H1 (cell line): ENCODE measurements at places on chromosomes 3 and 15.

GRCh38 chr3:31213869-31214486 is 318.7 kb upstream of the STT3B start:
- H3K27ac ChIP-seq, result no peak overlapping the region
- H3K36me3 ChIP-seq, result no peaks in the 10 kb centered on the region
- DNase-seq, result no peak
- H3K4me3 ChIP-seq, result no peak overlapping the region
- H3K4me1 ChIP-seq, result no peaks in the 10 kb centered on the region
- no peaks in the 10 kb centered on the region for H3K27me3 ChIP-seq

- no peaks in the 10 kb centered on the region for H3K36me3 ChIP-seq
- H3K27ac ChIP-seq, result no peak overlapping the region
- no peak for DNase-seq
- H3K4me3 ChIP-seq, result no peak overlapping the region
- H3K27me3 ChIP-seq, result no peaks in the 10 kb centered on the region
Measured at GRCh38 chr15:93645594-93645993, 556.6 kb upstream of the RGMA start.

- H3K27ac ChIP-seq, result no peak overlapping the region
- no peaks in the 10 kb centered on the region for H3K4me1 ChIP-seq
- no peak overlapping the region for H3K4me3 ChIP-seq
- no peak for DNase-seq
- no peaks in the 10 kb centered on the region for H3K27me3 ChIP-seq
- no peaks in the 10 kb centered on the region for H3K36me3 ChIP-seq
Measured at GRCh38 chr3:10744098-10744465, 71.9 kb upstream of the SLC6A11 start.

DNA sequence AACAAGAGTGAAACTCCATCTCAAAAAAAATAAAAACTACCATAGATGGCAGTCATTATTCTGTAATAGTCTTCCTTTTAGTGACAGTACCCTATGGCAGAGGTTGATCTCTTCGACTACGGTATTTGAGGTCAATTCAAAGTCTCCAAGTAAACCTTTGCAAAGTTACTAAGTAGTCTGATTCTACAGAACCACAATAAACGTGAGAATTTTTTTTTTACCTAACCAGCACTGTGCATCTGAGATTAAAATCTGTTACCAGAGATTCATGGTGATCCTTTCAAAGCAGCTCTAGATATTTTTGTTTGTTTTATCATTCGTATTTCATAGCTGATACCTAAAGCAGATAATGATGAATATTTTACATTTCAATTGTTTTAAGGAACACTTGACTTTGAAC is 86.6 kb upstream of the CHD2 start:
- no peaks in the 10 kb centered on the region for H3K36me3 ChIP-seq
- no peak for DNase-seq
- H3K27ac ChIP-seq, result no peak overlapping the region

GRCh38 chr15:74378848-74379247 is 11.4 kb upstream of the CYP11A1 start:
- no peak overlapping the region for H3K4me3 ChIP-seq
- peaks cover 4% of the 10 kb centered on the region for H3K4me1 ChIP-seq
- H3K27me3 ChIP-seq, result no peaks in the 10 kb centered on the region
- H3K27ac ChIP-seq, result no peak overlapping the region

GRCh38 chr3:102673271-102674115 is 238.7 kb downstream of the ZPLD1 start:
- H3K27ac ChIP-seq, result no peak overlapping the region
- H3K27me3 ChIP-seq, result no peaks in the 10 kb centered on the region
- H3K36me3 ChIP-seq, result no peaks in the 10 kb centered on the region
- no peak overlapping the region for H3K4me3 ChIP-seq
- H3K4me1 ChIP-seq, result peaks cover 2% of the 10 kb centered on the region; the same call in 1 of the 2 replicates

DNA sequence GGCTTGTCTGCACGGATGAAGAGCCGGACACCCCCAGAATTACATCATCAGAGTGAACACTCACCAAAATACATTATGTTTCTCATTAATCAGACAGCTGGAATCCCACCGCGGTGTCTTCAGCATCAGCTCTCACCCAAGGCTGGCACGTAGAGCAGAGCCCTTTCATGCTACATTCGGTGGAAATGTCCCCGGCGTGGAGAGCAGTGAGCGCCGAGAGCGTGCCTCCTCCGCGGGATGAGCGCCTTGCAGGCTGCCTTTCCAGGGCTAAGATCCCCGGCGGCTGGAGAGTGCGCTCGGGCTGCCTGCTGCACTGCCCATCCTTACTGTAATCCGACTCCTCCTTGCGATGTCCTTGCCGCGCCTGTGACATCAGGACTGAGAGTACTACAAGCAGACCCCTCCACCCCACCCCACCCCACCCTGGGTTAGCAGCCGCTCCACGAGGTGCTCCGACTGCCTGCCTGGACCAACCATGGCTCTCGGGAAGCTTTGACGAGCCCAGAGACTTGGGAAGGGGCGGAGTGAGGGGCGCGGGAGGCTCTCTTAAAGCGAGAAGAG is at the start of gene ZNF385D:
ZNF385D (minus strand) TSS at position 380 of the 561 bp plus-strand sequence; CDS start at position 86, 294 bp downstream.
- DNase-seq, result peak; percentile 80
- peak within 1 kb of the TSS; percentile 89 for H3K4me3 ChIP-seq
- no peak within 1 kb of the TSS for H3K27ac ChIP-seq
- peaks cover 4% of the 10 kb centered on the region for H3K4me1 ChIP-seq

GRCh38 chr3:135908225-135908624 is 57.3 kb upstream of the PPP2R3A start:
- no peaks in the 10 kb centered on the region for H3K4me1 ChIP-seq
- H3K36me3 ChIP-seq, result no peaks in the 10 kb centered on the region
- no peaks in the 10 kb centered on the region for H3K27me3 ChIP-seq
- H3K4me3 ChIP-seq, result no peak overlapping the region
- H3K27ac ChIP-seq, result no peak overlapping the region

- H3K27me3 ChIP-seq, result no peaks in the 10 kb centered on the region
- no peak overlapping the region for H3K27ac ChIP-seq
- H3K36me3 ChIP-seq, result no peaks in the 10 kb centered on the region
- H3K4me3 ChIP-seq, result no peak overlapping the region
- H3K4me1 ChIP-seq, result no peaks in the 10 kb centered on the region
Measured at GRCh38 chr3:159978353-159978752, 10.3 kb upstream of the IL12A start.

- H3K4me3 ChIP-seq, result 0 out of 2 replicates have a peak overlapping the region, but pooled peaks have one; percentile 26
- H3K27me3 ChIP-seq, result no peaks in the 10 kb centered on the region
- DNase-seq, result no peak
- no peaks in the 10 kb centered on the region for H3K4me1 ChIP-seq
Measured at GRCh38 chr15:20356911-20357480, 184.6 kb downstream of the GOLGA6L6 start.
